ENCODE measurements at places on chromosomes 1 and 21. TPM values are rescaled to one million over a fixed set of nuclear protein-coding genes. Genes with fewer than 3 reads are reported as not detected.
A peak's percentile ranks its signal among the peaks of the same experiment; 100 is the strongest.

DNA sequence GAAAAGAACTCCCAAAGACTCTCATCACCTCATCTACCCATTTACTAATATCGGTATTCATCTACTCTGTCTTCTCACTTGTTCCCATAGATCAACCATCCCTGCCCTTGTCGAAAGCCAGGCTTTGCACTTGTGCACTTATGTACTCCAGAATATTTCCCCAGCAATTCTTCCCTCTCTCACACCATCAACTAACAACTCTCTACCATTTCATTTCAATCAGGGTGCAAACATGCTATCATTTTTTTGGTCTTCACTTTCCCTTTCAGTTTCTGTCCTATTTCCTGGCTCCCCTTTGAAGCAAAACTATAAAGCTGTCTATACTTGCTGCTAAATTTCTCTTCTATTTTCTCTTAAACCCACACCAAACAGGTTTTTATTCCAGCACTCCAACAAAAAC lies 6.7 kb downstream of the C1orf105 start:
- no peak overlapping the region for H3K4me3 ChIP-seq
- no peaks in the 10 kb centered on the region for H3K27me3 ChIP-seq
- no peak for DNase-seq
- no peaks in the 10 kb centered on the region for H3K36me3 ChIP-seq

ZNF644 gene
- total RNA-seq, result 78.7 TPM

CAMTA1 gene
- total RNA-seq, result 89.0 TPM

DNA sequence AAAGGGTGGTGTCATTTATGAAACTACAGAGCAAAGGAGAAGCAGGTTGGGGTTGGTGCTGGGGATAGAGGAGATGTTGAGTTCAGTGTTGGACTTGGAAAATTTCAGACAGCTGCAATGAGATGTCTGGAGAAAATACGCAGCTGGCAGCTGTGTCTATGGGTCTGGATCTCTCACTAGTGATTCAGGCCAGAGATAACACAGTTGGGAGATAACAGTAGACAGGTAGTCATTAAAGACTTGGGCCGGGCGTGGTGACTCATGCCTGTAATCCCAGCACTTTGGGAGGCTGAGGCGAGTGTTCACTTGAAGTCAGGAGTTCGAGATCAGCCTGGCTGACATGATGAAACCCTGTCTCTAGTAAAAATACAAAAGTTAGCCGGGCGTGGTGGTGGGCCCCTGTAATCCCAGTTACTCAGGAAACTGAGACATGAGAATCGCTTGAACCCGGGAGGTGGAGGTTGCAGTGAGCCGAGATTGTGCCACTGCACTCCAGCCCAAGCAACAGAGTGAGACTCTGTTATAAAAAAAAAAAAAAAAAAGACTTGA lies 2.5 kb upstream of the TFAP2E start:
- no peak overlapping the region for H3K27ac ChIP-seq
- H3K36me3 ChIP-seq, result no peaks in the 10 kb centered on the region
- DNase-seq, result no peak
- peaks cover 10% of the 10 kb centered on the region for H3K4me1 ChIP-seq
- H3K27me3 ChIP-seq, result peaks cover 48% of the 10 kb centered on the region
- no peak overlapping the region for H3K4me3 ChIP-seq

DNA sequence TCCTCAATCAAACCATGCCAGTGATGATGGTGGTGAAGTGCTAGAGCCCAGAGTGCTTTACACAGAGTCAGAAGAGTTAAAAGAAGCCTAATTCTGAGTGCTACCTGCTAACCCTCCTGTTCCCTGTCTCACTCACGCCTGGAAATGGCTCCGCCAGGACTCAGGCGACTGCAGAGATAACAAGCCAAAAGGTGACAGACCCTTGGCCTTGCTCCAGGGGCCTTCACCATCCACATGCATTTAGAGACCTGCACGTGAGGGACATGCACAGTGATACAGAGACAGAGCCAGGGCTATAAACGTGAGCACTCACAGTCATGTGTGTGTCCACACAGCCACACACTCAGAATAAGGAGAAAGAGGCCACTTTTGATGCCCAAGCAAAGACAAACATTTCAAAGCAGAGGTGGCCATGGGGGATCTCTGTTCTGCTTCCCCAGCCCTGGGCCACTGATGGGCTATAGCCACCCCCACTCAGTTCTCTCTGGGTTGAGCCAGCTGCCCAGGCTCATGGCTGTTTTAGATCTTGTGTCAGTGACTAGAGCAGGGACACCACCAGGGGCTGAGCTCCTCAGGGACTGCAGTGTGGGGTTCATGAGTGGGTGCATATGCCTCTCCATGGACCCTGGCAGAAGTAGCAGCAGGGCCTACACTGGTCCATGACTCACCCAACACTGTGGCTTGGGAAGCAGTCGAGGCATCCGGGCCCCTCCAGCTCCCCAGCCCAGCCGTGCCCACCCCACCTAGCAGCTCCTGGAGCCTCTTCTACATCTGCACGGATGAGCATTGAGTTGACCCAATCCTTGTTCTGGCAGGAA lies 117.2 kb downstream of the EPHB2 start:
- no peaks in the 10 kb centered on the region for H3K36me3 ChIP-seq
- H3K27ac ChIP-seq, result peak overlapping the region; percentile 84
- no peak for DNase-seq
- no peaks in the 10 kb centered on the region for H3K27me3 ChIP-seq
- H3K4me3 ChIP-seq, result no peak overlapping the region
- peaks cover 51% of the 10 kb centered on the region for H3K4me1 ChIP-seq

DNA sequence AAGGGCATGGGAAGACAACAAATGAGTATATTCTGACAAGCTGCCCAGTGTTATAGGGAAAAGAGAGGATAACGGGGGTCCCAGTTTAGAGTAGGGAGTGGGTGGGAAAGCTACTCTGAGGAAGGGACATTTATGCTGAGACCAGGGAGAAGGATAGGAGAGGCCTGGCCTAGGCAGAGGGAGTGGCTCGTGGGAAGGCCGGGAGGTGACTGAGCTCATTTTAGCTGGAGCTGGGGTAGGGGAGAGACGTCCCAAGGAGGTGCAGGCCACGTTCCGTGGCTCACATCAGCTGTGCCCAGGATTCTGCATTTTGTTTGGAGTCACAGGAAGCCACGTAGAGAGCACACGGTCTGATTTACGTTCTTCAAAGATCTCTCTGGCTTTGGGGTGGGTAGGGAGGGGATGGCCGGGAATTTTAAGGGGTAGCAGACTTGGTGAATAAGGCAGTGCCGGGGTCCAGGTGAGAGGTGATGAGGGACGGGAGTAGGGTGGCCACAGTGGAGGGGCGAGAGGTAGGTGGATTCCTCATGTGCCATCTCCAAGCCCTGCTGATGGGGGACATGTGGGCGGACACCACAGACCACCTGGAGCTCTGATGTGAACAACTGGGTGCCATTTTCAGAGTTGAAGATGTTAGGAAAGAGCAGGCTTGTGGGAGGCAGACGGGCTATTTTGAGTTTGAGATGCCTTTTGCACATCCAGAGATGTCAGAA lies 4.7 kb downstream of the TINAGL1 start:
- peak overlapping the region; percentile 95 for H3K27ac ChIP-seq
- peaks cover 61% of the 10 kb centered on the region for H3K4me1 ChIP-seq
- H3K36me3 ChIP-seq, result no peaks in the 10 kb centered on the region
- no peaks in the 10 kb centered on the region for H3K27me3 ChIP-seq
- no peak overlapping the region for H3K4me3 ChIP-seq

SPRR5 gene
- total RNA-seq, result not detected

DNA sequence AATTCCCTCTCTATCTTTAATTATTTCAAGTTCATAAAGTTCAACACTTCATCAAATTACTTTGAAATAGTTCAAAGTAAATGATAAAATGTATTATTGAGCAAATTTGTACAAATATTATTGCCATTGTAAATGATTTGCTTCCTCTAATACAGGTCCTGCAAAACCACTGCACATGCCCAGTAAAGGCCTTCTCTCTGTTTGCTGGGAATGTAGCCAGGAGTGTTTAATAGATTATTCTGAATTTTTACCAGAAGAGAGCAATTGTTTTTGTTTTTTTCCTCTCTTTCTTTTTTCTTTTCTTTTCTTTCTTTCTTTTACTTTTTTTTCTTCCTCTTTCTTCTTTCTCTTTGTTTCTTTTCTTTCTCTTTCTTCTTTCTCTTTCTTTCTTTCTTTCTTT lies 486.3 kb downstream of the PTBP2 start:
- no peak overlapping the region for H3K4me3 ChIP-seq
- no peak for DNase-seq
- no peak overlapping the region for H3K27ac ChIP-seq
- no peaks in the 10 kb centered on the region for H3K27me3 ChIP-seq

LDLRAD2 gene
- total RNA-seq, result 0.10 TPM

GRCh38 chr1:200741551-200742207 lies 3.0 kb downstream of the CAMSAP2 start:
- H3K27me3 ChIP-seq, result no peaks in the 10 kb centered on the region
- peak overlapping the region; percentile 83 for H3K4me3 ChIP-seq
- H3K36me3 ChIP-seq, result no peaks in the 10 kb centered on the region
- DNase-seq, result no peak
- H3K4me1 ChIP-seq, result peaks cover 13% of the 10 kb centered on the region

- DNase-seq, result no peak
- no peaks in the 10 kb centered on the region for H3K36me3 ChIP-seq
- H3K4me3 ChIP-seq, result no peak overlapping the region
- no peaks in the 10 kb centered on the region for H3K27me3 ChIP-seq
- peak overlapping the region; percentile 66 for H3K27ac ChIP-seq
These were observed 154.0 kb downstream of the PSMG1 start for GRCh38 chr21:39029086-39029755.

GPR3 gene
- total RNA-seq, result 0.32 TPM

GRCh38 chr1:5575396-5575940 lies 416.8 kb downstream of the NPHP4 start:
- no peak overlapping the region for H3K4me3 ChIP-seq
- no peaks in the 10 kb centered on the region for H3K27me3 ChIP-seq
- H3K27ac ChIP-seq, result no peak overlapping the region
- no peaks in the 10 kb centered on the region for H3K4me1 ChIP-seq

DNA sequence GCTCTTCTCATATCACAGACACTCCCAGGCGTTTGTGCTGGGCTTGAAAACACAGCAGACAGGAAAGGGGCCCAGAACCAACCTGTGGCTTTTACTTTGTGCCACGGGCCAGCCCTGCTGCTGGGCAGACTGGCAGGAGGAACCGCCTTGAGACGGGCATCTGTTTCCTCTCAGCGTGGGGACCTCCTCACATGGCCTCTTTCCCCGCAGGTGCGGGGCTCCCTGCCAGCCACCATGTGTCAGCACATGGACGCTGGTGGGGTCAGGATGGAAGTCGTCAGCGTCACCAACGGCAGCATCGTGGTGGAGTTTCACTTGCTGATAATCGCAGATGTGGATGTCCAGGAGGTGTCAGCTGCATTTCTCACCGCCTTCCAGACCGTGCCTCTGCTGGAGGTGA lies 47.8 kb downstream of the UMODL1 start:
- H3K27me3 ChIP-seq, result peaks cover 5% of the 10 kb centered on the region
- H3K4me3 ChIP-seq, result no peak overlapping the region
- no peaks in the 10 kb centered on the region for H3K36me3 ChIP-seq
- no peaks in the 10 kb centered on the region for H3K4me1 ChIP-seq
- DNase-seq, result no peak

MXRA8 gene
- 138 TPM for total RNA-seq

DNA sequence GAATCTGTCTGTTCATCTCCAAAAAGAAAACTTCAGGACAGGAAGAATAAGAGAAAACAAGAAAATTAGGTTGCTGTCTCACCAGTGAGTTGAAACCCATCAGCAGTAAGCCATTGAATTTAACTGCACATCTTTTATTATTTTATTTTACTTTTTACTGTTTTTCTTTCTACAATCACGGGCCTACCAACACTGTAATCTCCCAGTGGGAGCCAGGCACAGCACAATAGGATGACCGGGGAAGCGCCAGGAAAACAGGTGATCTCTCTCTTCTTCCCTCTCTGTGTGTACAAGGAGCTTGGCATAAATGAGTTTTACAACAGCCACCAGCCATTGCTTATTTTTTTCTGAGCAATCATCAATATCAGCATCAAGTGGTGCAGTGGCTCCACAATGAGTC lies 113.1 kb upstream of the ESRRG start:
- H3K27me3 ChIP-seq, result no peaks in the 10 kb centered on the region
- H3K4me1 ChIP-seq, result no peaks in the 10 kb centered on the region
- no peaks in the 10 kb centered on the region for H3K36me3 ChIP-seq
- no peak overlapping the region for H3K27ac ChIP-seq
- no peak overlapping the region for H3K4me3 ChIP-seq

DNA sequence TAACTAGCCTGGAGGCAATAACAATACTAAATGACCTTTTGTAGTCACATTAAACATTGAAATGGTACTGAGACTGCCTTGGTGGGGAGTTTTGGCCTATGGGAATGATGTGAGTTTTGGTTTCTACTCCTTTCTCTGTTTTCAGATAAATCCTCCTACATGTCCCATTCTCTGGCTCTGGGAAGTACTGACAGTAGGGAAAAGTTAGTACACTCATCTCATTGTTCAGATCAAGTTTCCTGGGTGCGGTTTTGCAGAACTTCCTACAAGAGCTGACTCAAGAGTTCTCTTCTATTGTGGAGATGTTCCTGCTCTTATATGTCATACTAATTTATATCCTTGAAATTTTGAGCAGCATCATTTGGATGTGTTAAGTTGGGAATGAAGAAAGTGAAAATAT lies 74.2 kb upstream of the MACF1 start:
- H3K4me3 ChIP-seq, result no peak overlapping the region
- no peak for DNase-seq
- H3K27ac ChIP-seq, result no peak overlapping the region
- H3K27me3 ChIP-seq, result no peaks in the 10 kb centered on the region
- no peaks in the 10 kb centered on the region for H3K36me3 ChIP-seq

- H3K36me3 ChIP-seq, result no peaks in the 10 kb centered on the region
- no peaks in the 10 kb centered on the region for H3K27me3 ChIP-seq
- H3K4me3 ChIP-seq, result no peak overlapping the region
- no peak overlapping the region for H3K27ac ChIP-seq
- peak; percentile 55 for DNase-seq
These were observed 22.9 kb downstream of the TCP10L start for GRCh38 chr21:32562426-32562825.

DNA sequence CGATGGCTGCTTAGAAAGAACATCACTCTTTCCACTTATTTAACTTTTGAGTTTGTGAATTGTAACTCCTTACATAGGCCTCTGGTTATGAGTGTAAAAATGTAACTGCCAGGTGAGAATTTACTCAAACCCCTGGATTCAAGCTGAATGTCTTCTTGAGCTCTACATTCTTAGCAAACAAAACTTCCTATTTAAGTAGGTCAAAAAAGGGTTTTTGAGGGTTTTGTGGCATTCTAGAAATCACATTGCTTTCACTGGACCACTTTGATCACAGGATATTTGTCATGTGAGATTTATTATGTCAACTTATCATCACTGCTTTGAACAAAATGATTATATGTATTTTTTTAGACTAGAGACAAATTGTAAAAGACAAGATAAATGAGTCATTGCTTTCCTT lies 5.7 kb downstream of the IL23R start:
- H3K4me1 ChIP-seq, result peaks cover 10% of the 10 kb centered on the region
- H3K27ac ChIP-seq, result no peak overlapping the region
- no peak for DNase-seq
- H3K36me3 ChIP-seq, result no peaks in the 10 kb centered on the region

DNA sequence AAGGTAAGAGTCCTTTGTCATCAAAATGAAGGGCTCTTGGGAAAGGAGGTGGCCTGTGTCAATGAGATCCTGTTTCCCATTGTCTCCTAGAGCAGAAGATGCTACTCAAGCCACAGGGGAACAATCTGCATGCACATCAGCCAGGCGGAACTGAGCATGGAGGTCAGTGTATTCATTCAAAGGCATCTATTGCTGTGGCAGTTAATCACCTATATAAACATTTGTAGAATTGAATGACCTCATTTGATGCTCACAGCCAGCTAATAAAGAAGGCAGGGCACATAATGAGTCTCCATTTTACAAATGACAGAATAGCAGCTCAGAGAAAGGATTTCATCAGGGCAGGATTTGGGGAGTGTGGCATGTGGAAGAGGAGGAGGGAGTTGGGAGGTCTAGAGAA lies 5.7 kb upstream of the FYB2 start:
- H3K4me1 ChIP-seq, result peaks cover 12% of the 10 kb centered on the region
- no peak overlapping the region for H3K4me3 ChIP-seq
- no peaks in the 10 kb centered on the region for H3K36me3 ChIP-seq
- H3K27ac ChIP-seq, result no peak overlapping the region

LCE1E gene
- not detected for total RNA-seq

PARS2 gene
- 4.8 TPM for total RNA-seq

RGS8 gene
- total RNA-seq, result not detected
